ENCODE measurements at places on chromosomes 4 and X. TPM values are rescaled to one million over a fixed set of nuclear protein-coding genes. Genes with fewer than 3 reads are reported as not detected.

The IBSP gene
- total RNA-seq = not detected

The CITED1 gene
- not detected for total RNA-seq

The TLR6 gene
- total RNA-seq = 3.0 TPM

The TLR7 gene
- not detected for total RNA-seq

The RAB41 gene
- not detected for total RNA-seq

The CFI gene
- not detected for total RNA-seq

The FOXP3 gene
- total RNA-seq = 80.4 TPM

The NPNT gene
- total RNA-seq = not detected

The SPANXB1 gene
- not detected for total RNA-seq

The GAGE12G gene
- not detected for total RNA-seq

The SSX2 gene
- total RNA-seq = not detected

The MAPK10 gene
- 0.87 TPM for total RNA-seq

DNA sequence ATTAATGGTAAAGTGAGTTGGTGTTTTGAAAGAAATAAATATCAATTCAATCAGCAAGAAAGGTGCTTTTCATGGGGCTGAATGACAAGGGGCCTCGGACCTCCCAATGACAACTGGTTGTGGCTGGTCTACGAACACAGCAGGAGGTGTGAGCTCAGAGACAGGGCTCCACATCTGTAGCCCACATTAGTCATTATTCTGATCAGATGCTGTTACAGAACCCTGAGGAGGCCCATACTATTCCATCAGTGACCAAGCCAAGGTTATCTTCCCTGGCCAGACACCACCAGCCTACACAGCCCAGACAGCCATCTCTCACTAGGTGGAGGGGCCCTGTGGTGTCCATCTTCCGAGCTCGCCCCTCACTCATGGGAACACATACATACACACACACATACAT, 168.8 kb downstream of the SH3KBP1 start:
- no peak overlapping the region for H3K27ac ChIP-seq
- H3K36me3 ChIP-seq = peaks cover 14% of the 10 kb centered on the region
- ATAC-seq = no peak
- no peak overlapping the region for H3K4me3 ChIP-seq
- no peaks in the 10 kb centered on the region for H3K27me3 ChIP-seq

DNA sequence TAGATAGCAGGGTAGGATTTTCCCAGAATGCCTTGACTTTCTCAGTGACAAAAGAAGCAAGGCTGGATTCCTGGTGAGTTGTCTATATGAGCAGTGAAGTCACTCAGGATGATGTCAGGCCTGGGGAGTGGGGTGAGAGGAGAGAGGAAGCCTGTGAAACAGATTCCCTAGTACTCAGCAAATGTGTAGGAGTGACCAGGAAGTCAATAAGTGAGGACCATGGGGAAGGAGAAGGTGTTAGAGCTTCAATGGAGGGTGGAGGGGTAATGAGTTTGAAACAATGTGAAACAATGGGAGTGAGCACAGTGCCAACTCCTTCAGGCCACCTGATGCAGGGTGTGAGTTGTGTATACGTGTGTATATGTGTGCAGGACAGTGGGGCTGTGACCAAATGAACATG, 2.4 kb upstream of the SLC9A6 start:
- H3K4me1 ChIP-seq = peaks cover 30% of the 10 kb centered on the region
- no peaks in the 10 kb centered on the region for H3K36me3 ChIP-seq
- ATAC-seq = no peak
- H3K27me3 ChIP-seq = no peaks in the 10 kb centered on the region
- H3K27ac ChIP-seq = peak overlapping the region; percentile 77
- H3K4me3 ChIP-seq = peak overlapping the region; percentile 81

DNA sequence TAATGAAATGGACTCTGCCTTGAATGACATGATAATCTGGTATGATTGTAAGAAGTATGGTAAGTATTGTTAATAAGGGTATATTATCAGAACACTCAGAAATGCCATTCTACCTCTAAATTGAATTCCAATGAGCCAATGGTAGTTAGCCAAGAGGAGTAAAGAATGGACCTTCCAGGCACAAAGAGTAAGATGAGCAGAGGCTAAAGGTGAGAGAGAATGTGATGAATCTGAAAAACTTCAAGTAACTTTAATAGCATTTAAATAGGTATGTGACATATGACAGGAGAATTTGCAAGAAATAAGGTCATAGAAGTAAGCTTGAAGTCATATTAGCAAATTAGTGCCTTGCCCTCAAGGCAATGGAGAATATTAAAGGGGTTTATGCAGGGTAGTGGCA, 152.4 kb downstream of the BANK1 start:
- H3K4me1 ChIP-seq = no peaks in the 10 kb centered on the region
- H3K27me3 ChIP-seq = peaks cover 17% of the 10 kb centered on the region
- H3K36me3 ChIP-seq = no peaks in the 10 kb centered on the region
- no peak for ATAC-seq
- no peak overlapping the region for H3K4me3 ChIP-seq
- H3K27ac ChIP-seq = no peak overlapping the region

DNA sequence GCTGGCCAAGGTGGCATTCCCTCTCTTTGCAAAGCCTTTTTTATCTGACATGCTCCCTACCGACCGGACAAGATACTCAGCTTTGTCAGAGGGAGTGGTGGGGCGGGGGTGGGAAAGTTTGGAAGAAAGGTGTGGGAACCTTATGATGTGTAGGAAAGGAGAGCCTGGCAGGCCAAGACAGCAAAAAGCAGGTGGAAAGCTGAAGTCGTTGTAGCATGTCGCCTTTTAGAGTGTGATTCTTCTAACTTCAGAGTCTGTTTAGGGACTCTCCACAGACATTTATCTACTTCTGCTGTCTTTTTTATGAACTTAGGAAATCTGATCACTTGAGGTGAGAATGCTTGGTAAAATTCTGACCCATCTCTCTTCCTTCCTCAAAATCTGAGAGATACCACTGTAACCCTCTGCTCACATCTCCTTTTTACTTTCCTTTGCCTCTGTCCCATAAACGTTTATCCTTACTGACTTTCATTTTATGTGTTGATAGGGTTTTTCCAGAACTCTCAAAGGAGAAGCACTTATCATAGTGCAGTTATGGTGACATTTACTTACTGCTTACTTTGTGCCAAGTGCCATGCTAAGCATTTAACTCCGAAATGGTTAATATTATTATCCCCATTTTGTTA, 8.2 kb upstream of the RUFY3 start:
- H3K4me3 ChIP-seq = peak overlapping the region; percentile 36
- H3K4me1 ChIP-seq = peaks cover 19% of the 10 kb centered on the region
- H3K36me3 ChIP-seq = no peaks in the 10 kb centered on the region
- H3K27ac ChIP-seq = no peak overlapping the region
- H3K27me3 ChIP-seq = no peaks in the 10 kb centered on the region

DNA sequence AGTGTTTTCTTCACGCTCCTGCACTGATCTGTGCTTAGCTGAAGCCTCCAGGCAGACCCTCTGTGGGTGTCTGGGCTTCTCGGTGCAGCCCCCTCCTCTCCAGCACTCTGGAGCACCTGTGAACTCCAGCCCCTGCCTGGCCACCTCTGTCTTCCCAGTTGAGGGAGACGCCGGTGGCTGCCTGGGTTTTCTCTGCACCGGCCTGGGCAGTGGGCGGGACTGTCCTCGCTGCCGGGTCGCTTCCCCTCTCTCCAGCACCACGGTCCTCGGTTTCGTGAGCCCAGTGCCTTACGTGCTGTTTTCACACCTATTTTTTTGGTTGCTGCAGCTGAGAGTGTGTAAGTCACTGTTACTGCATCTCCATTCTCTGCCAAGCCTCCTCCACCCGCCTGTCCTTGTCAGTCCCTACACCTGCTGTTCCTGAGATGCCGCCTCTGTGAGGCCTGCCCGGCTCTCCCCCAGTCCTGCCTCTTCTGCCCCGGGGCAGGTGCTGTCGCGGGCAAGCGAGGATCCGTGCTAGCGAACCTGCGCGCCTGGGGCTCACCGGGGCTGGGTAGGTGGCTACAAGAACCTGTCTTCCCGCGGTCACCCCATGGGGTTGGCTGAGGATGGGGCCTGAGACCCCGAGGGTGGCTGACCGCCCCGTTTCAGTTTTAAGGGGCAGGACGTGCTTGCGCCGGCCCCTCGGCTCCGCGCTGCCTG, 2.4 kb upstream of the FGFRL1 start:
- H3K4me3 ChIP-seq = peak overlapping the region; percentile 67
- peaks cover 29% of the 10 kb centered on the region for H3K27me3 ChIP-seq

DNA sequence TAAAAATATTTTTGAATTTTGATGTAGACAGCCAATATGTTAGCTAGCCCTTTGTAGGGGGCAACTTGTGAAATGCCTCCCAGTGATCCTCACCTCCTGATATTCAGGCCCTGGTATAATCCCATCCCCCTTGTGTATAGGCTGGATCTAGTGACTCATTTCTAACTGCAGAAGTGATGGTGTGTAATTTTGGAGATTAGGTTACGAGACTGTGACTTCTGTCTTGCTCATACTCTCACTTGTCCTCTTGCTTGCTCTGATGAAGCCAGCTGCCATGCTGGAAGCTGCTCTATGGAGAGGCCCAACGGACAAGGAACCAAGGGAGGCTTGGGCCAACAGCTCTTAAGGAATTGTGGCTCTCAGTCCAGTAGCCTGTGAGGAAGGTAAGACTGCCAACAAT, 61.7 kb downstream of the GPR82 start:
- H3K4me1 ChIP-seq = peaks cover 20% of the 10 kb centered on the region
- peak overlapping the region; percentile 16 for H3K4me3 ChIP-seq
- peaks cover 31% of the 10 kb centered on the region for H3K36me3 ChIP-seq
- peak; percentile 89 for ATAC-seq

DNA sequence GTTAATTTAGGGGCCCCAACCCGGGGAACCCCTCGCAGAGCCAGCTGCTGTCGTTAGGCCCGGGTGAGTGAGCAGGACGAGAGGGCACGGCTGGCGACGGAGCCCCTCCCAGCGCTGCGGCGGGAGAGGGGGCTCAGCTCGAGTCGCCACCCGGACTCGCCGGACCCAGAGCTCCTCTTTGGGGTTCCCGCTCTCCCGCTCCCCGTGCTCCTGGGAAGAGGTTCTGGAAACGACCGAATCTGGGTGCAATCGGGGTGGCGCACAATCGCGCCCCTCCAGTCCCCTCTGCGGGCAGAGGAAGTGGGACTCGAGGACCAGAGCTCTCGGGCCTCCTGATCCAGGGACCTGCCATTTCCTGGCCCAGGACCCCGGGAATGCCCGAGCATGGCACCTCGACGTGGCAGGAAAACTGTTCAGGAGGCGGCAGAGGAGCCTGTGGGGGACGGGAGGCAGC, 37.3 kb upstream of the ARAF start:
- ATAC-seq = peak; percentile 37
- no peaks in the 10 kb centered on the region for H3K36me3 ChIP-seq
- H3K4me1 ChIP-seq = no peaks in the 10 kb centered on the region
- H3K4me3 ChIP-seq = peak overlapping the region; percentile 78

GRCh38 chrX:41121766-41122165, 36.5 kb downstream of the USP9X start:
- H3K27me3 ChIP-seq = no peaks in the 10 kb centered on the region
- peaks cover 50% of the 10 kb centered on the region for H3K36me3 ChIP-seq
- H3K4me1 ChIP-seq = peaks cover 28% of the 10 kb centered on the region
- ATAC-seq = no peak
- peak overlapping the region; percentile 79 for H3K4me3 ChIP-seq
- H3K27ac ChIP-seq = no peak overlapping the region

DNA sequence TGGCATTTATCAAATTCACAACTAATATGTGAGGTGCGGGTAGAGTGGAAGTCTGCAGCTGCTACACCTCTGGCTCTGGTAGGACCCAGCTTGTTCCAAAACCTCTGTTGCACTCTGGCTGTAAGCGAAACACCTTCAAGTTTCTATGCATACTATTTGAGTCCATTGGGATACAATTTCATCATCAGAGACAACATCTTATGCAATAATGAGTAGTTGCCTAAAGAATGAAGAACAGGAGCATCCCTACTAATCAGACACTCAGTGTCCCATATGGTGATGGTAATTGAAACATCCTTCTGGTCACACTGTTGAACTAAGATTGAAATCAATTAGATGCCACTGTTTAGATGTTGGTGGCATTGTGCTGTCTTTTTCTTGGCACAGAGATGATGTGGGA, 178.4 kb downstream of the MGST2 start:
- peak; percentile 7 for ATAC-seq
- H3K4me1 ChIP-seq = no peaks in the 10 kb centered on the region
- H3K27me3 ChIP-seq = peaks cover 11% of the 10 kb centered on the region
- no peaks in the 10 kb centered on the region for H3K36me3 ChIP-seq

DNA sequence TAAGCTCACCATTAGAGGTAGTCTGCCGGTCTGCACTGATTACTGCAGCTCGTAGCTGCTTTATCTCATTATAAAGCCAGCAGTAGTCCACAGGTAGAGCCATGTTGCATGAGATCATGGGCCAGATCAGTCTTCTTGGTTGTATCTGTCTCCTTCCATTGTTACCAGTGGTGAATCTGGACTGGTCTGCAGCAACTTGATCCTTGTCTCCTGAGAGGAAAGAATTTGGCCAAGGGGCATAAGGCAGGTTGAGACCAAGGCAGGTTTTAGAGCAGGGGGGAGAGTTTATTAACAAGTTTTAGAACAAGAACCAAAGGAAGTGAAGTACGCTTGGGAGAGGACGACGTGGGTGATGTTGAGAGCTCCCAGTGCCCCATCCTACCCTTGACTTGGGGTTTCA, 228.5 kb downstream of the STIM2 start:
- H3K36me3 ChIP-seq = no peaks in the 10 kb centered on the region
- no peaks in the 10 kb centered on the region for H3K4me1 ChIP-seq
- peaks cover 55% of the 10 kb centered on the region for H3K27me3 ChIP-seq
- H3K27ac ChIP-seq = no peak overlapping the region

GRCh38 chrX:20412871-20413486, 146.3 kb upstream of the RPS6KA3 start:
- H3K4me3 ChIP-seq = peak overlapping the region; percentile 81
- H3K36me3 ChIP-seq = no peaks in the 10 kb centered on the region
- H3K27ac ChIP-seq = peak overlapping the region; percentile 93
- no peaks in the 10 kb centered on the region for H3K27me3 ChIP-seq
- peak; percentile 90 for ATAC-seq

DNA sequence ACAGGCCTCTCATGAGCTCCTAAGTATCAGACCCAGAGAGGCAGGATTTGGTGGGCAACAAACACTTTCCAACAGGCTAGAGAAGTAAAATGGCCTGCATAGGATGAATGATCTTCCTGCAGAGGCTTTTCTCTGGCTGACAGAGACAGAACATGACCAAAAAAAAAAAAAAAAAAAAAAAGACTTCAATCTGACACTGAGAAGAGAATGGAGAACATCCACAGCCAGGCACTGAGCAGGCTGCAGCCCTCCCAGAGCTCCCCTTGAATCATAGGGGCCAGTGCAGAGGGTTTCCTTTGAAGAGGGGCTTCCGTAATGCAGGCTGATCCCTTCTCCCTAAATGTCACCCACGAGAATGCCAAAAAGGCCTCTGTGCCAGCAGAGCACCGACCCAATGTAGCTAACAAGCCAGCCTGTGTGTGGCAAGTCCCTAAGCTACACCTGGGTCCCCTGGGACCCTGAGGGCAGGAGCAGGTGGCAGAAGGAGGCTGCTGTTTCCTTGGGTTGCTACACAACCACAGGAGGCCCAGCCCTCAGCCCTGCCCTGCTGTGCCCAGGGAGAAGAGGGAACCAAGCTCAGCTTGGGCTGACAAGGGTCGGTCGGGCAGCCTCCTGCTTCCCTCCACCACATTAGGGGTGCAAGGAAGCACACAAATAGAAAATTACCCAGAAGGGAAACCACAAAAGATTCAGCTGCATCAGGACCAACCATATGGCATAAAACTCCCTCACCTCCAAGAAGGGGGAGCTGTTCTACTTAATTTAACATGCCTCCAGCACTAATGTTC, 55.6 kb downstream of the MAP7D2 start:
- H3K4me3 ChIP-seq = no peak overlapping the region
- no peaks in the 10 kb centered on the region for H3K36me3 ChIP-seq

Data from activated T-helper 17 cell treated with anti-CD3 and anti-CD28 coated beads, Interleukin-2, amount 50 U/mL, for 72 hours (primary cell).